SW 1271 (cell line): ENCODE measurements at places on chromosomes 1 and 21.
A peak's percentile ranks its signal among the peaks of the same experiment; 100 is the strongest.

- no peak for DNase-seq
These were observed 18.0 kb downstream of the DENND2C start for GRCh38 chr1:114651893-114652292.

DNA sequence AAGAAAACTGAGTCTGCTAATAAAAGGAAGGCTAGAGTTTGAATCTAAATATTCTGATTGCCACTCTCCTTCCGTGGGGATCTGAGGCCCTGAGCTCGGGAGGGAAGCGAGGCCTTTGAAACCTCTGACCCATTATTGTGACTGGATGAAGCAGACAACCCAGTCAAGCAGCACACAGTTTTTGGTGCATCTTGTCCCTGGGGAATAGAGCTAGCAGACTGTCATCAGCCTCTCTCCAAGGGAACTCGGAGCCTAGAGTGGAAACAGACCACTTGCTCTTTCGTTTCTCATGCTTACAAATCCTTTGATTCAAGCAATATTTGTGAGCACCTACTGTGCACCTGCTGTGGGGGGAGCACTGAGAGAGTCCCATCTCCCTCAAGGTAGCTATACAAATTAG, 133.2 kb upstream of the KLHDC7A start:
- no peak for DNase-seq

DNA sequence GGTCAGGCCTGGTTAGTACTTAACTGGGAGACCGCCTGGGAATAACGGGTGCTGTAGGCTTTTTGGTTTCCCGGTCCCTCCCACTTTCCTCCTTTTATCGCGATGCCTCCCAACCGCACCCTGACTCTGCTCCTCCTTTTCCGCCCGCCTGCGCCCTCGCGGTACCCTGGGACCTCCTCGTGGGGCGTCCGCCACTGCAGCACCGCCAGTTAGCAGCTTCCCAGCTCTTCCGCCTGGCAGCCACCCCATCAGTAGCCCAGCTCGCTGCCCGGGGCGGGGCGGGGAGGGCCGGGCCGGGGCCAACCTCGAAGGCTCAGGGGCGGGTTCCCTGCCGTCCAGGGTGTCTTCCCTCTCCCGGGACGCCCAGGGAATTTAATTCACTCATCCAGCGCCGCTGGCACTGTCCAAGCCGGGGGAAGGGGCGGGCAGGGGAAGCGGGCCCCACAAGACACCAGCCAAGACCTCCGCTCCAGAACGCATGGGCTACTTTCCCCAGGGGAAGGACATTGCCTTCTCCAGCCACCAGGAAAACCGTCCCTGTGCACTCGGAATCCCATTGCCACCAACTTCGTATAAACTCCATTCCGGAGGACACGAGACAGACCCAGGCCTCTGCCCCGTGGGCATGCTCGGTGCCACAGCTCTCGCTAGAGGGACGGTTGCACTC, 2.0 kb upstream of the ZNF678 start:
- DNase-seq, result no peak

DNA sequence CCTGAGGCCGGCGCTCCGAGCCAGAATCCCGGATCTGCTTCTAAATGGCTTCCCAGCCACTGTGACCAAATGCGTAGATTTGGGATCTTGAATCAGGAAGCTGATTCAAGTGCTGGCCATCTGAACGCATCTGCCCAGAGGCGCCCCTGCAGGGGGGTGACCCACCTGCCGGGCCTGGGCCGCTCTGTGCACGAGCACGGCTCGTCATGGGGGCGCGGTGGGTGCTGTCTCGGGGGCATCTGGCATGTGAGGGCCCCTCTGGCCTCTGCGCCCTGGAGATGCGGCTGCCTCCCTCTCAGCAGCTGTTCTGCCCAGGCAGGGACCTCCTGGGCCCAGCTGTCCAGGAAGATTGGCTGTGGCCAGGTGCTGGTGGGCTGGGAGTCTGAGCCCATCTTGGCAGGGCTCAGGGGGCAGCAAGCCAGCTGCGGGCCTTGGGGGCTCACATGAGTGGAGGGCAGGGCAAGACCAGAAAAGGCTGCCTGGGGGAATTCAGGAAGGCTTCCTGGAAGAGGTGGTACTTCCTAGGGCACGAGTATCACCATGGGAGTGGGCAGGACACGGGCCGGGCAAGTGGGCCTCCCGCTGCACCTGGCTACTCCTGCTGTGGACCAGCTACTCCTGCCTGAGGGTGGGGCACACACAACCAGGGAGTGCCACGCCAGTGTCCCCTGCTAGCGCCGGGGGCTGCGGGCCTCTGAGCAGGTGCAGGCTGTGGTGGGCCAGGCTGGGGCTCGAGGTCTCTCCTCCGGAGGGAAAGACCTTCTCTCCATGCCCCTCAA, 25.1 kb downstream of the PLCH2 start:
- DNase-seq, result no peak

DNA sequence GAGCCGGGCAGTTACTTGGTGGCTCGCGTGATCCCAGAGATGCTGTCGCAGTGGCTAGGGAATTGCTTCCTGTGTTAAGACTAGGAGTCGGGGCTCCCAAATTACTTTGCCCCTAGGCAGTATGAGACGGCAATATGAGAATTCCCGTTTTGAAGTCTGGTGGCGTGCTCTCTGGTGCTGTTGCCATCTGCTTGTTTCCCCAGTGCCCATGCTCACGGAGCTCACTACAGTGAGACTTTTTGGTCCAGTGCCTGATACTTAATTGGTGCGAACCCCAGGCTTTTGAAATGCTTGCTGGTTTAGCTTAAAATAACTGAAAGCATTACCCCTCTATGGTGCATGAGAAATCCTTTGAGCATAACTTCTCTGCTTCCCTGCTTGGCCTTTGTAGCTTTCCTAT, 22.3 kb downstream of the AGT start:
- DNase-seq, result no peak

GRCh38 chr1:153434746-153435455, 18.6 kb downstream of the S100A7A start:
- DNase-seq, result no peak

GRCh38 chr1:94104776-94105580, 16.0 kb downstream of the ABCA4 start:
- DNase-seq, result no peak

GRCh38 chr1:152014943-152015342, 21.3 kb upstream of the S100A10 start:
- DNase-seq, result no peak

DNA sequence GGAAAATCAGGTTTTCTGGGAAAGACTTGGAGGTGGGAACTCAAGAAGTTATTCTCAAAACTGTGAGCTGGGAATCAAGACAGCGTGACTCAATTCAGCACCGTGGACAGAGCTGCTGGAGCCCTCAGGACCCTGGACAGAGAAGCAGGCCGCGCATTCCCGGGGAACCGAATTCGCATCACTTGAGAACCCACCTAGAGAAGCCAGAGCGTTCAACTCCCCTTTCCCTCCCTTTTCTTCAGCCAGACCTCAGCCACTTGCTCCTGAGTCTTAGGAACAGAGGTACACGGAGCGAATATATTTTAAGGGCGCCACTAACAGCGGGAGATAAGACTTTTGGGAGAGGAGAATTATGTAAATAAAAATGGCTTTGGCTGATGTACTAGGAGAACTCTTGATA, 2.0 kb upstream of the LIN28A start:
- no peak for DNase-seq

DNA sequence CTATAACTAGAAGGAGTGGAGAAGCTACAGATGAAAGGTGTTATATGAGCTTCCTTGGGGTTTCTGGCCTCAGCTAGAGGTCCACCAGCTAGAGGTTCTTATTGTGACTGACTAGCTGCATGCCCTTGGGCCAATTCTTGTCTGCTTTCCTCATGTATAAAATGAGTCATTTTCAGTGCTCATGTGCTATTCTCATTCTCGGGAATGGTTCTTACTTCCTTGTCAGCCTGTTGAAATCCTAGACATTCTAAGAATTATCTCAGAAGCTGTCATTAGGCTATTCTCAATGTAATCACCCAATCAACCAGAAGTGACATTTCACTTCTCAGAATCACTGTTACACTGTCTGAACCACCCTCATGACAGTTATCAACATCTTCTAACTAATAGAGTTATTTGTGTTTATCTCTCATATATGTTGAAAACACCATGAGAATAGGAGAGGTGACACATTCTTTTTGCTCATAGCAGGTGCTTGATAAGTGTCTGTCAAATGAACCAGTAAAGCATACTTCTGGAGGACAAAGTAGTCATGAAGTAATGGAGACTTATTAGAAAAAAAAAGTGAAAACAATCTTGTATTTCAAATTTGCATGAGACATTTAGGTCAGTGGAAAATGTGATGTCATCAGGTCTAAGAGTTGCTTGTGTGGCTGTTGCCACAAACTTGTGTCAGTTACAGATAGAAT, 122.8 kb upstream of the IVNS1ABP start:
- DNase-seq, result no peak

GRCh38 chr1:209232197-209232596, 351.3 kb upstream of the CAMK1G start:
- DNase-seq, result no peak

GRCh38 chr21:15222707-15223106, 157.9 kb upstream of the NRIP1 start:
- DNase-seq, result no peak

GRCh38 chr1:89487972-89488371, 36.7 kb upstream of the LRRC8B start:
- DNase-seq, result no peak

GRCh38 chr1:153509729-153510354, 25.9 kb downstream of the S100A6 start:
- DNase-seq, result peak; percentile 6

DNA sequence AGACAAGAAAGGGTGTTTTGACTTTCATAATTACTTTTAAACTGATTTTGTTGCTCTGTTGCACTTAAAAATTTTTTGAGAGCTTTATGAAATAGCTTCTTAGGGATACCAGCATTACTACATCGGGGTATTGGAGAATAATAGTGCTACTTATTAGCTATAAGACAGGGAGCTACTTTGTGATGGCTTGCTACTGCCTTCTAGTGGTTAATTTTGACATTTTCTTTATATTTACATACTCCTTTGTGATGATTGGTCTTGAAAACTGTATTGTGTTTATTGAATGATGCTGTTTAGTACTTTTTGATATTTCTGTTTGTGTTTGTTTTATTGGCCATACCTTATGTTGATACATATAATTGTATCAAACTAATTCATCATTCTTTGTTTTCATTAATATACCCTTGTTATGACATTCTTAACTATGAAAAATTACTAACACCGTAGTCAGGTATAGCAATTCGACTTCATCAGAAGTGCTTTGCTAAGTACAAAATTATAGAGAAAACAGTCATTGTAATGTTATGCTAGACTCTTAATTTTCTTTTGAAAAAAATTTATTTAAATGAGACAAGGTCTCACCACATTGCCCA, 85.5 kb downstream of the CLIC4 start:
- no peak for DNase-seq

DNA sequence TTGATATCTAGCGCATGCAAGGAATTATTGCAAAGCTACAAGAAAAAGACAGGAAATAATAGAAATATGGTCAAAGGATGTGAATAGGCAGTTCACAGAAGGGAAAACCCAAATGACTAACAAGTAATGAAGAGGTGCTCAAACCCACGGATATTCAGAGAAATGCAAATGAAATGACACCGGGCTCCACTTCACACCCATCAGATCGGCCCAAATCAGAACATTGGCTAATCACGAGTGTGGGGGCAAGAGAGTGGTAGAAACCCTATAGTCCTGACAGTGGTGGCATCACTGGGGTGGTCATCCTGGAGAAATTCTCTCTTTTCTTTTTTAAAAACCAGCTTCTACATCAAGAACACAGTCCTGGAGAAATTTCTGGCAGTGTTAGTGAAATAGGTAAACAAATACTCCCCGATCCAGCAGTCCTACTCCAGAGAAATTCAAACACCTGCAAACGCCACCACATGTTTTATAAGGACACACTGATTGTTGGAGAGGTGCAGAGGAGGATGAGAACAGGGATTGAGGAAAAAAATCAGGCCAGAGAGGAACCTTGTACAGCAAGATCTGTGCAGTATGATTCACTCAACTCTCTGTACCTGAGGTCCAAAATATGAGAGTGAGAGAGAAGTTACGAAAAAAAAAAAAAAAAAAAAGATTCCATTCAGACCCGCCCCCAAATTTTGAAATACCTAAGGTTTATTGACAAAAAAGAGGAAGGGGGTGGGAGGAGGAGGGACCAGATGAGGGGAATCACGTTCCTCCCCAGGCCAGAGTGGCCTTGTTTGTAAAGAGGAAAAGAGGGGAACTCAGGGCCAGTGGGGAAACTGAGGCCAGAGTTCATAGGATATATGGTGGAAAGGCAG, 9.2 kb upstream of the TNFRSF1B start:
- no peak for DNase-seq

GRCh38 chr21:26403321-26403720, 169.8 kb downstream of the CYYR1 start:
- no peak for DNase-seq

DNA sequence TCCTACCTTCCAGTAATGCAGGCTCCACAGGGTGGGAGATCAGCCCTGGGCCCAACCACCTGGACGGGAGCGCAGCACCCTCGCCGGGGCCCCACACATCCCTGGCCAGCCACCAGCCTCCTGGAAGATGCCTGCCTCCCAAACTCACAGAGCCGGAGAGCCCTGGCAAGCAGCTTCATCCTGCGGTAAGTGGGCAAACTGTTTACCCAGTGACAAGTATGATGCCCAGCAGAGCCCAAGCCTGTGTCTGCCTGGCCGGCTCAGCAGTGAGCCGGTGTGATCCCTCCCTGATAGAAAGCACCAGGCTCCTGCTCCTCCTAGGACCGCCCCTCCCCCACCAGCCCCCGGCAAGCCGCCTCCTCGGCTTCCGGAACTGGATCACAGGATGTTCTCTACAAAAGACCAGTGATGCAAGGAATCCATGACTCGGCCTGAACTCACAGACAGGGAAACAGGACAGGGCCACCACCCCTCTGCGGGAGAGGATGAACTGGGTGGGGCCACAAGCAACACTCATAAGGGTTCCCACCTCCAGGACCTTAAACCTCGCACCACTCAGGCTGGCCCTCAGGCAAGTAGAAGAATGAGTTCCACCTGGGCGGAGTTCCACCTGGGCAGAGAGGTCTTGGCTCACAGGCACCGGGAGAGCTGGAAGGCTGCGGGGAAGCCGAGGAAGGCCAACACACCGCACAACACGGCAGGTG, 7.9 kb downstream of the ACOT7 start:
- DNase-seq, result peak; percentile 87

- no peak for DNase-seq
These were observed 16.3 kb downstream of the C1orf167 start for GRCh38 chr1:11778336-11778735.

GRCh38 chr1:150365941-150366340, 2.0 kb downstream of the RPRD2 start:
- no peak for DNase-seq

DNA sequence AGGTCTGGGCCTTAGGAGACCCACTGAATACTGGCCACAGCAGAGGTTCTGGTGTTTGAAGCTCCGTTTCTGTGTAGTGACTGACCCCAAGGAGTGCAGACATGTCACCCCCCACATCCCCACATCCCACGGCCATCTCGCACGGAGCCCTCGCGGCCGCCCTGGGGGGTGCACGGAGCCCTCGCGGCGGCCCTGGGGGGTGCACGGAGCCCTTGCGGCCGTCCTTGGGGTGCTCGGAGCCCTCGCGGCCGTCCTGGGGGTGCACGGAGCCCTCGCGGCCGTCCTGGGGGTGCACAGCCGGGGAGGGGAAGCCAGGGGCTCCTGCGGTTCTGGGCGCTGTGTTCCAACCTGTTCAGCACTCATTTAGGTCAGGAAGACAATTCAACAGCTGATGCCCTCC, 68.4 kb downstream of the SCCPDH start:
- DNase-seq, result no peak

GRCh38 chr1:167438171-167439138, 79.9 kb downstream of the CD247 start:
- no peak for DNase-seq
